AG04450 (cell line): ENCODE measurements at places on chromosomes 2 and 18.

DNA sequence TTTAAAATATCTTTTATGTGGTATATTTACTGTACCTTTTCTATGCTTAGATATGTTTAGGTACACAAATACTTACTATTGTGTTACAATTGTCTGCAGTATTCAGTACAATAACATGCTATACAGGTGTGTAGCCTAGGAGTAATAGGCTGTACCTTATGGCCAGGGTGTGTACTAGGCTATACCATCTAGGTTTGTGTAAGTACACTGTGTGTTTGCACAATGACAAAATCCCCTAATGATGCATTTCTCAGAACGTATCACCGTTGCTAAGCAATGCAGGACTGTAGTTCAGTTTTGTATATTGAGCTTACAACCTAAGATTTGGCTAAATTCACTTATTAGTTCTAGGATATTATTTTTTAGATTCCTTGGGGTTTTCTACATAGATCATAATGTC lies 332.3 kb upstream of the HS6ST1 start:
- no peak for DNase-seq

DNA sequence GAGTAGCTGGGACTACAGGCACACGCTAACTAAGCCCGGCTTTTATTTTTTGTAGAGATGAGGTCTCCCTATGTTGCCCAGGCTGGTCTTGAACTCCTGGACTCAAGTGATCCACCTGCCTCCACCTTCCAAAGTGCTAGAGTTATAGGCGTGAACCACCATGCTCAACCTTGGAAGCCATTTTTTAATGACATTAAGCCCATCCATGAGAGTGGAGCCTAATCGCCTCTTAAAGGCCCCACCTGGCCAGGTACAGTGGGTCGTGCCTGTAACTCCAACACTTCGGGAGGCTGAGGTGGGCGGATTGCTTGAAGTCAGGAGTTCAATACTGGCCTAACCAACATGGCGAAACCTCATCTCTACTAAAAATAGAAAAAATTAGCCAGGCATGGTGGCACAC lies 41.6 kb upstream of the TFCP2L1 start:
- DNase-seq, result no peak

DNA sequence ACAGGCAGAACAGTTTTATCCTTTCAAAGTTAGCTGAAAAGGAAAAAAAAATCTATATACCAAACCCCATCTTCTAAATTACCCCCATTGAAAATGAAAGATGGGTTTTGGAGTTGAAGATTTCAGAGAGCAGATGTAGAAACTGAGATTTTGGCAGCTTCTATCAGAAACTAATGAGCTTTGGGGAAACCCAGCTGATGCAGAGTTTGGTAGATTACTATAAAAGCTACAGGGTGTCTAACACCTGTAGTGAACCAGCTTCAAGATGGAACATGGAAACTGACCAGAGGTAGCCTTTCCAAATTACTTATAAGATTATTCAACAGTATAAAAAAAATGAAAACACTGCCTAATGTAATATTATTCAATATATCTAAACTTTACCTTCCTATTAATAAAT lies 583.1 kb downstream of the XIRP2 start:
- DNase-seq, result no peak

- no peak for DNase-seq
These were observed 171.0 kb upstream of the REV1 start for GRCh38 chr2:99660616-99661406.

DNA sequence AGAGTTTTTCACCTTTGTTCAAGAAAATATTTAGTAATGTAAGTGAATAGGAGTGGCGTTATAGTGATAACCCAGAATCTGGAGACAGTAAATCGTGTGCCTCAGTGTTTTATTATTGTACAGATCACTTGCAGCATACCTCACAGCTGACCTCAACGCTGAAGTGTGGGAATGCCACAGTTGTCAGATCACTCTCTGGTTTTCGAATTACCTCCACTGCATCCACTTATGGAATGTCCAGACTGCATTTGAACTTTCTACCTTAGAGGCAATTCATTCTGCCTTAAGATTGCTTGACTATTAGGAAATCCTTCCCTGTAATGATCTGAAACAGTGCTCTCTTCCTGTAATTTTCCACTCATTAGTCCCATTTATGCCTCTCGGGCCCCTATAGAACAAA lies 164.5 kb upstream of the ALPP start:
- DNase-seq, result no peak

- no peak for DNase-seq
These were observed 12.4 kb downstream of the PFN4 start for GRCh38 chr2:24110660-24111303.

DNA sequence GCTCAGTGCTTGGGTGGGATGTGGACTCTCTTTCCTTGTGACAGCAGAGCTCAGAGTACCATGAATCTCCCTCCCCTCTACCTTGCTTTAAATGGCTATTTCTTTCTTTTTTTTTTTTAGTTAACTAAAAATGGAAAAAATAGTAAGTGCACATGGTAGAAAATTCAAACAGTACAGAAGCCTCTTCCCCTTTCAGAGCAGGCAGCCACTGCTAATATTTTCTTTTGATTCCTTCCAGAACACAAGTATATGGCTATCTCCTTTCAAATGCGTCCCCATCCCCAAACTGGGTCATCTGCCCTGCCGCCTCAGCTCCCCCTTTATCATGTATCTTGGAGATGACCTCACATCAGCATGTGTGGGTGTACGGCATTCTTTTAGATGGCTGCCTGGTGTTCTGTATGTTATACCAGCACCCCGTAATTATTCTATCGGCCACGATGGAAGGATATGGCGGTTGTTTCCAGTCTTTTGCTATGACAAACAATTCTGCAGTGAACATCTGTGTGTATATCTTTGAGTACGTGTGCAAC lies 70.5 kb upstream of the DLX2 start:
- no peak for DNase-seq

- DNase-seq, result peak; percentile 82
These were observed 22.2 kb downstream of the NFE2L2 start for GRCh38 chr2:177242121-177242987.

GRCh38 chr2:223735035-223735640 lies 102.2 kb downstream of the AP1S3 start:
- no peak for DNase-seq

- no peak for DNase-seq
These were observed 325.0 kb downstream of the ARL6IP6 start for GRCh38 chr2:153043385-153043784.

DNA sequence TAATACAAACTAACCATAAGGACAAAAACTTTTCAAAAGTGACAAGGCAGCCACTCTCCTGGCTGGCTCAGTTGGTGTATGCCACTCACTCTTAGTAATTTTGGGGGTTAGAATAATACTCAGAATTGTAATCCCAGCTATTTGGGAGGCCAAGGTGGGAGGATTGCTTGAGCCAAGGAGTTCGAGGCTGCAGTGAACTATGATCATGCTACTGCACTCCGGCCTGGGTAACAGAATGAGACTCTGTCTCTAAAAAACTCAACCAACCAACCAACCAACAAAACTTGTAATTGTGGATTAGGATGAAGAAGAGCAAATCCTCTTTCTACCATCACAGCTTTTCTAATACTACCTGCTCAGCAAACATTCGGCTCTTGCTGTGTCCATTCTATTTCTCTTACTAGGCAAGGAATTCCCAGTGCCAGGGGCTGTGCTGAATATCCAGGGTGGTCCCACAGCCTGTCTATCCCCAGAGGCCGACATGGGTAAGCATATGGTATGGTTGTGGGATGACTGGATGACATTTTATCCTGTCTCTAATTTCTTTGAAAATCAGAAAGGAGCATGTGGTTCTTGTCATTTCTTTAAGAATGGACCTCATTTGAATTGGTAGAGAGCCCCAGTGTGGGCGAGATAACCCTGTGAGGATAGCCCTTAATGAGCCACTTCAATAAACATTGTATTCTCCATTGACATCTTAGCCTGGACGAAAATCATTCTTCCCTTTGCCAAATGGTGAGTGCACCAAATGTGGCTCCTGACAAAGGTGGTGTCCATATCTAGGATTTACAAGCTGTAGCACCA lies 220.1 kb downstream of the MYCN start:
- DNase-seq, result no peak

- peak; percentile 84 for DNase-seq
These were observed 43.6 kb downstream of the TSPYL6 start for GRCh38 chr2:54212456-54212855.

GRCh38 chr2:102027036-102027980 lies 35.5 kb downstream of the IL1R2 start:
- no peak for DNase-seq

DNA sequence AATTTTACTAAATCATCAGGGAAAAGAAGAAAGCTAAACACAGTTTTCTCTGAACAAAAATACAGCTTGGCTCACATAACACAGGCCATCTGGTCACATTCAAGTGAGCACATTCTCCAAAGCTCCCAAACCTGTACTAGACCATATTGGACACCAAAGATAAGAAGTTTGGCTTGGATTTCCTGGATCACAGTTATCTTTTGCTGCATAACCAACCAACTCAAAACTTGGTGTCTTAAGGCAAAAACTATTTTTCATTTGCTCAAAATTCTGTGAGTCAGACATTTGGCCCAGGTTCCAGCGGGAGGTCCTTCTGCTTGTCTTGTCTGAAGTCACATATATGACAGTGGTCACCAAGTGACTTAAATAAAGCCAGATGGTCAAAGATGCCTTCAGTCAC lies 83.2 kb downstream of the GYPC start:
- DNase-seq, result no peak

GRCh38 chr2:118340103-118340502 lies 251.8 kb downstream of the INSIG2 start:
- DNase-seq, result no peak

- DNase-seq, result peak; percentile 3
These were observed 142.3 kb upstream of the BOD1L2 start for GRCh38 chr18:57004366-57005121.

DNA sequence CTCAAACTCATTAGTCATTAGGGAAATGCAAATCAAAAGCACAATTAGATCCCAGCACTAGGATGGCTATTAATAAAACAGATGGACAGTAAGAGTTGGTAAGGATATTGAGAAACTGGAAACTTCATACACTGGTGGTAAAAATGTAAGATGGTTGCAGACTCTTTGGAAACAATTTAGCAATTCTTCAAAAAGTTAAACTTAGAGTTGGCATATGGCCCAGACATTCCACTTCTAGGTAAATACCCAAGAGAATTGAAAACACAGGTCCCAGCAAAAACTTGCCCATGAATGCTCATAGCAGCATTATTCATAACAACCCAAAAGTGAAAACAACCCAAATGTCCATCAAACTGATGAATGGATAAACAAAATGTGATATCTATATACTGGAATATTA lies 84.9 kb upstream of the ZFP36L2 start:
- peak; percentile 61 for DNase-seq

GRCh38 chr2:59791004-59791618 lies 762.3 kb downstream of the BCL11A start:
- DNase-seq, result no peak

- DNase-seq, result no peak
These were observed 8.6 kb upstream of the LRP1B start for GRCh38 chr2:142139384-142139783.

DNA sequence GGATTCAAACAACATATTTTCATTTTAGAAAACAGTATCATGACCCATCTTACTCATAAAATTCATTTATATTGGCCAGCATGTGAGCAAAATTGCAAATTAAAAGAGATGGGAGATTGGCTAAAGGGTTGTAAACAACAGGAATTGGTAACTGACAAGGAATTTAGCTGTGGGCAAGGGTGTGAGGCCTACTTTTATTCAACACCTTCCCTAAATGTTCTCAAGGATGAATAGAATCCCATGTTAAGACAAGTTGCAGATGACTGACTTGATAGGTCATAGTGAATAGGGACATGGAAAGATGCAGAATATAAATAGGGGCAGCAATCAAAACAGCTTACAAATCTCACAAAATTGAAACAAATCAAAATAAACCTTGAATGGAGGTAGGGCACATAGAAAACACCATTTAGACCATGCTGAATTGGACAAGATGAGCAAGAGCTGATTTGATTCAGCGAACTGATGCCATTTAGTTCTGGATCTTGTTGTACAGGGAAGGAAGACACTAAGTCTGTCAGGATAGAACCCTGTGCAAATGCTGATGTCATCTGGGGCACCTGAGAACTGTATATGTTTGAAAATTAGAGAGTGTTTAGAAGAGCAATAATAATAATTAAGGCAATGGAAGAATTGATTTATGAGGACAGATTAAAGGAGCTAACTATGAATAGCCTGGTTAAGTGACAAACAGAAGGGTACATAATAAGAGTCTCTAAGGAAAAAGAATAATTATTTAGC lies 509.7 kb downstream of the ZEB2 start:
- no peak for DNase-seq

GRCh38 chr2:227853204-227853629 lies 18.2 kb upstream of the DAW1 start:
- DNase-seq, result peak; percentile 77

DNA sequence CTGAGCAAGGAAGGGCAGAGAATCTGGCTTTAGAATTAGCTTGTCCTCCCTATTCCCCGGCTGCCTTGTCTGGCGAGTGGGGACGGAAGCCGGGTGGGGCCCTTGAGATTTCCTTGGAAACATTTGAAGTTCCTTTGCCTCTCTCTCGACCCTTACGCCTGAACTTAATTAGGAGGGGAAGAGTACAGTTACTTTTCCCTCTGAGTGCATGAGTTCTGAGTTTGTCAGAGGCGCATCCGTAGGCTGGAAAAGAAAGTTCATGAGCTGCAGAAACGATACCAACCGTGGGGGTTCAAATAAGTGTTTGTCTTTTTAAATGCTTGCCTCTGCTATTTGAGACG lies 468 bp downstream of the PIKFYVE start:
- no peak for DNase-seq

DNA sequence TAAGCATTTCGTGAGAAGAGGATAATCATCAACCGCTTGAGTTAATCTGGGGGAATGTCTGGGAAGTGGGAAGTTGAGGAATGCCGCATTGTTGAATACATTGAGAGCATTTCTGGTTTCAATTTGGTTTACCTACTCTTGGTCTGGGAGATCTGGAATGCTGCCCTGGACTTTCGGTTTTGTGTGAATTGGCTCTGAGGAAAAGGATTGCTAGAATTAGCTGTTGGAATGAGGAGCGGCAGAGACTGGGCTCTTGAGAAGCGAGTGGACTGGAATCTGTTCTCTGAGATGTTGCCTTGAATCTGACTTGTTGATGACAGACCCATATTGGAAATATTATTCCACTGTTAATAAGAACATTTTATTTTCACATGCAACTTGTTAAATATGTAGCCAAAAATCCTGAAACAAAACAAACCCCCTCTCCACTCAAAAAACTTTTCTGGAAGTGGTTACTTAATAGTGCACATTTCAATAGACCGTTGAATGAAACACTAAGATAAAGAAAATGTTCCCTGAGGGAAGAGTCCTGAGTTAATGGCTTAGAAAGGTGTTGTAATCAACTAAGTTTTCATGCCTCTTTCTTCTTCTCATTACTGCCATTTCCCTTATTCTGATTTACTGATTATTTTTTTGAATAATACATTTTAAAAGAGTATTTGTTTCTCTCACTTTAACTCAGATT lies 50.8 kb downstream of the PTPRM start:
- DNase-seq, result no peak

GRCh38 chr2:152532241-152532640 lies 185.0 kb downstream of the PRPF40A start:
- no peak for DNase-seq

GRCh38 chr2:181058378-181059269 lies 78.2 kb downstream of the UBE2E3 start:
- no peak for DNase-seq

- no peak for DNase-seq
These were observed 233.2 kb upstream of the TCF4 start for GRCh38 chr18:55821219-55821618.
